ENCODE measurements at places on chromosomes 3 and 15. TPM values are rescaled to one million over a fixed set of nuclear protein-coding genes. Genes with fewer than 3 reads are reported as not detected.

Gene CBLB
- 41.9 TPM for polyA plus RNA-seq

Gene LRTM1
- polyA plus RNA-seq = not detected

DNA sequence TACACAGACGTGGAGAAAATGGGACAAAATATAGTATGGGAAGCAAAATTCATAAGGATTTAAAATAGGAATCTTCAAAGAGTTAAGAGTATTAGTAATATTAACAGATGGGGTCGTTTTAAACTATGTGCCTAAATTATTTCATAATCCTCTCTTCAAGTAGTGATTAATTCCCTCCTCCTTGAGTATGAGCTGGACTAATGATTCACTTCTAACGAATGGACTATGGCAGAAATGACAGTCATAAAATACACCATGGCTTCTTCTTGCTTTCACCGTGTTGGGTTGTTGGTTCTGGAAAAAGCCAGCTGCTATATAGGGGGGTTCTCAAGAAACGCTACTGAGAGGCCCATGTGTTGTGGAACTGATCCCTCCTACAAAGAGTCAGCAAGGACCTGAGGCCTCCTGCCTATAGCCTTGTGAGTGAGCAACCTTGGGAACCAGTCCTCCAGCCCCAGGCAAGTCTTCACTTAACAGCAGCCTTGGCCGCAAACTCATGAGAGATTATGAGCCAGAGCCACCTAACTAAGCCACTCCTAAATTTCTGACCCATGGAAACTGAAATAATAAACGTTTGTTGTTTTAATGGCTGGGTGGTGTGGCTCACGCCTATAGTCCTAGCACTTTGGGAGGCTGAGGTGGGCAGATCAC lies 64.8 kb upstream of the ABHD2 start:
- DNase-seq = peak; percentile 84

GRCh38 chr3:47324278-47324865 lies 41.6 kb downstream of the KLHL18 start:
- DNase-seq = peak; percentile 91

GRCh38 chr3:21484828-21485144 lies 266.2 kb downstream of the ZNF385D start:
- no peak for DNase-seq

- peak; percentile 65 for DNase-seq
These were observed 343.2 kb upstream of the ADAMTS9 start for GRCh38 chr3:65030847-65031463.

Measured in GM23248 (cell line).